ENCODE measurements at places on chromosomes 1 and 21. TPM values are rescaled to one million over a fixed set of nuclear protein-coding genes. Genes with fewer than 3 reads are reported as not detected.

The NT5C1A gene
- total RNA-seq: not detected

GRCh38 chr21:17949421-17949820 lies 130.3 kb upstream of the C21orf91 start:
- no peak for DNase-seq
- no peaks in the 10 kb centered on the region for H3K36me3 ChIP-seq
- H3K27me3 ChIP-seq: no peaks in the 10 kb centered on the region
- no peak overlapping the region for H3K27ac ChIP-seq
- H3K4me3 ChIP-seq: no peak overlapping the region
- no peaks in the 10 kb centered on the region for H3K4me1 ChIP-seq

GRCh38 chr1:25900219-25900618 lies 6.0 kb downstream of the STMN1 start:
- H3K36me3 ChIP-seq: peaks cover 55% of the 10 kb centered on the region
- no peak overlapping the region for H3K4me3 ChIP-seq
- no peak for DNase-seq
- peaks cover 11% of the 10 kb centered on the region for H3K4me1 ChIP-seq
- no peak overlapping the region for H3K27ac ChIP-seq

The RCSD1 gene
- total RNA-seq: 0.73 TPM

DNA sequence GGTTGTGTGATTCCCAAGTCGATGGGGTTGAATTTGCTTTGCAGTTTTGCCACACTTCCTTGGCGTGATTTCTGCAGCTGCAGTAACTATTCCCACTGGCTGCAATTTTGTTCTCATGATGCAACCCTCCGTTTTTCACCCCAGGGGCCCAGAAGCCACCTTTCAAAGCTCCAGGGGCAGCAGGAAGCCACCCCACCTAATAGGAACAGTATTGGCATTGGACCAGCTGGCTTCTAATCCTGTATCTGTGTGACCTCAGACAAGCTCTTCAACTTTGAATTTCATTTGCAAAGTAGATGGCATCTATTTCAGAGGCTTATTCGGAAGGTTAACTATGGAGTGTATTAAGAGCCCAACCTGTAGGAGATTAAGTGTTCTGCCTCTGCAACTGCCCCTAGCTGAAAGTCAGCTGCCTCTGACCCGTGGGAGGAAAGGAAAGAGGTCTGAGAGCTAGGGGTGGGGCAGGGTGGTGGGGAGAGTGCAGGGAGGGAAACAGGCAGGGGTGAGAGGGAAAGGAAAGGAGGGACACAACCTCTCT lies 12.6 kb downstream of the C1orf115 start:
- H3K4me3 ChIP-seq: no peak overlapping the region
- H3K27me3 ChIP-seq: no peaks in the 10 kb centered on the region
- H3K27ac ChIP-seq: no peak overlapping the region
- DNase-seq: no peak
- 0 out of 2 replicates have a peak, but pooled peaks cover 10% of the 10 kb centered on the region for H3K4me1 ChIP-seq

The SHISAL2A gene
- total RNA-seq: not detected

DNA sequence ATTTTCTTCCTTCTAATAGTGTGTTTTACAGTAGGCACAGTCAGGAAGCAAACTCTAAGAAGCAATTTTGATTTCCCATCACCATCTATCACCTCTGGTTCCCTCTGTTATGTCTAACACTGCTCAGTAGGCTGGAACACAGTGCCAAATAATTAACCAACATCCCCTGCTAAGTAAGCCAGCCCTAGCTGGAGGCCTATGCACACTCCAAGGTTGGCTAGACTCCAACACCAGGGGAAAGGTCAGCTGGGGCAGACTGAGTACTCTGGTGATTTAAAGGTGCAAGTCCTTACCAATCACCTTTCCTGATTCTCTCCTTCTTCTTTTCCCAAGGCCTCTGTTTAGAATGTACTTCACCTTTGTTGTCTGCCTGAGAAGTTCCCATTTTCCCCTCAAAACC lies 46.5 kb upstream of the BEND5 start:
- no peaks in the 10 kb centered on the region for H3K4me1 ChIP-seq
- DNase-seq: no peak
- no peaks in the 10 kb centered on the region for H3K27me3 ChIP-seq

- no peaks in the 10 kb centered on the region for H3K36me3 ChIP-seq
- no peaks in the 10 kb centered on the region for H3K4me1 ChIP-seq
- DNase-seq: no peak
- H3K27ac ChIP-seq: no peak overlapping the region
- no peaks in the 10 kb centered on the region for H3K27me3 ChIP-seq
Observed at GRCh38 chr1:22761101-22761500, 50.5 kb downstream of the EPHB2 start.

Measured in GM23338 (cell line).